Activated T-cell treated with anti-CD3 and anti-CD28 coated beads for 48 hours (primary cell): ENCODE measurements at places on chromosomes 11 and 22.

- DNase-seq, result no peak
Measured at GRCh38 chr11:64023712-64024710, 11.7 kb upstream of the FLRT1 start.

GRCh38 chr11:122617297-122617696, 38.2 kb upstream of the UBASH3B start:
- no peak for DNase-seq

GRCh38 chr11:114942207-114942606, 263.9 kb downstream of the NXPE2 start:
- no peak for DNase-seq

GRCh38 chr11:120061761-120062560, 76.0 kb downstream of the TRIM29 start:
- no peak for DNase-seq

GRCh38 chr11:17699147-17700114, 19.9 kb upstream of the MYOD1 start:
- DNase-seq, result no peak

DNA sequence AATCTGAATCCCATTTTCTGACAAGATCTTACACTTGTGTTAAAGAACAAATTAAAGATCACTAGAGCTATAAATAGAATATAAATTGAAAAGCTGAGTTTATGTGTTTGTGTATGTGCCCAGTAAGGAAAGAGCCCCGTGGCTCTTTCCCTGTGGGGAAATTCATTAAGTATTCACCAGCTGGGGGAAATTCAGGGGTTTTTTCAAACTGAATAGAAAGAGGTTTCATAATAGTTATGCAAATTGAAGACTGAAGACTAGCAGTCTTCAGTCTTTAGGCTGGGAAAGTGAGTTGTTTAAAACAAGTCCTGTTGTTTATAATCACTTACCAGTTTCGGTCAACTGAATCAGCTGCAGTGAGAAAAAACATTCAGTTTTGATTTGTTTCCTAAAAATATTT, 11.3 kb upstream of the MS4A7 start:
- no peak for DNase-seq

DNA sequence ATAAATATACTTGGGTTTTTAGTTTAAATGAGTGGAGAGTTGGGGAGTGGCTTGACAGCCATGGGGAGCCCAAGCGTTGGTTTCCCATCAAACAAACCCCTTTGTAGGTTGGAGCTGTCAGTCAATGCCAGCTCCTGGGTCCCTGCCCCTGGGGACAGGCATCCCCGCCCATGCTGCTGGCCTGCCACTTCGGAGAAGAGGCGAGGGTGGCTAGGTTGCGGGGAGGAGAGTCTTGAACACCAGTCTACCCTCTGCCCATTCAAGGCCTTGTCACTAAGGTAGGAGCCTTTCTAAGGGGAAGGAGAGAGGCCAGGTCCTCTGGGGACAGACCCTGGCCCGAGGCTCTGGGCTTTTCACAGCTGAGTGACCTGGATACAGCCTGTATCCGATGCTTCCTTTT, 211.9 kb upstream of the CADM1 start:
- no peak for DNase-seq

DNA sequence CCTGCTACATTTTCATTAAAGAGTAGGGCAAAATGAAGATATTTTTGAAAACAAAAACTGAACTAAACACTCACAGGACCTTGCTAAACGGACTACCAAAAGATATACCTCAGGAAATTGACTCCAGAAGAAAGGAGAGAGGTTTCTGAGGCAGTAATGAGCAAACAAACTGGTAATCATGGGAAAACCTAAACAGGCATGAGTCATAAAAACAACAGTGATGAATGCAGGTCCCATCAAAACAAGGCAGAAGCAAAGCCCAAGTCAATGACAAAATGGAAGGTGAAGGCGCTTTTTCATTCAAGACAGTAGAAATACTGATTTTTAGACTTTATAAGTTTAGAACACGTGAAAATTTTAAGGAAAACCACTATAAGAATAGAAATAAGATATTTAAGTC, 104.5 kb downstream of the EFCAB6 start:
- DNase-seq, result no peak

GRCh38 chr11:57387289-57388030, 3.0 kb downstream of the PRG2 start:
- no peak for DNase-seq

DNA sequence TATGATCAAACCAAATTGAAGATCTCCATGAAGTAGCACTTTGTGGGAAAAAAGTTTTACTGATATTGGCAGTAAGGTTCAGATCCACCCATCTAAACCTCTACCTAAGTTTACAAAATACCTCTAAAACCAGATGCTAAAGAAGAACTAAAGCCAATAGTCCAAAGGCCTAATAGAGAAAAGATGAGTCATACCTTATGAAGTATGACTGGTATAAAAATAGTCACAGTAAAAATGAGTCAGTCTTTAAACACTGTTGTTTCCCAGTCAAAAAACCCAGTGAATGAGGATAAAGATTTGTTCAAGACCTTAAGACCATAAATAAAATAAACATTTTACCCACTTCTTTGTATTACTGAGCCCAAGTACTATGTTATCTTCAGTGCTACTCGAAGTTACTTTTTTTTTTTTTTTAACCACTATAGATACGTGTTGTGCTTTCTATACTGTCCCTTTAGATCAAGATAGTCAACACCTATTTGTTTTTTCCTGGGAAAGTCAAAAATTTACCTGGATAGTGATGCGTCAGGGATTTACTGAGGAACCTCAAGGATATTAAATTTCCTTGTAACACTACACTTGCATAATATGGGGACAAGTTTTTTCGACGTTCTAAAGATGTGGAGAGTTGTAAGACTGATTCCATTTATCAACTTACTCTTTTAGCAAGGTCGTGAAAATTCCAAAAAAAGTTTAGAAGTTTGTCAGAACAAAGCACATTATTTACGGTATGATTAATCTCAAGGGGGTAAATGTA, 87.3 kb downstream of the CCDC73 start:
- no peak for DNase-seq

DNA sequence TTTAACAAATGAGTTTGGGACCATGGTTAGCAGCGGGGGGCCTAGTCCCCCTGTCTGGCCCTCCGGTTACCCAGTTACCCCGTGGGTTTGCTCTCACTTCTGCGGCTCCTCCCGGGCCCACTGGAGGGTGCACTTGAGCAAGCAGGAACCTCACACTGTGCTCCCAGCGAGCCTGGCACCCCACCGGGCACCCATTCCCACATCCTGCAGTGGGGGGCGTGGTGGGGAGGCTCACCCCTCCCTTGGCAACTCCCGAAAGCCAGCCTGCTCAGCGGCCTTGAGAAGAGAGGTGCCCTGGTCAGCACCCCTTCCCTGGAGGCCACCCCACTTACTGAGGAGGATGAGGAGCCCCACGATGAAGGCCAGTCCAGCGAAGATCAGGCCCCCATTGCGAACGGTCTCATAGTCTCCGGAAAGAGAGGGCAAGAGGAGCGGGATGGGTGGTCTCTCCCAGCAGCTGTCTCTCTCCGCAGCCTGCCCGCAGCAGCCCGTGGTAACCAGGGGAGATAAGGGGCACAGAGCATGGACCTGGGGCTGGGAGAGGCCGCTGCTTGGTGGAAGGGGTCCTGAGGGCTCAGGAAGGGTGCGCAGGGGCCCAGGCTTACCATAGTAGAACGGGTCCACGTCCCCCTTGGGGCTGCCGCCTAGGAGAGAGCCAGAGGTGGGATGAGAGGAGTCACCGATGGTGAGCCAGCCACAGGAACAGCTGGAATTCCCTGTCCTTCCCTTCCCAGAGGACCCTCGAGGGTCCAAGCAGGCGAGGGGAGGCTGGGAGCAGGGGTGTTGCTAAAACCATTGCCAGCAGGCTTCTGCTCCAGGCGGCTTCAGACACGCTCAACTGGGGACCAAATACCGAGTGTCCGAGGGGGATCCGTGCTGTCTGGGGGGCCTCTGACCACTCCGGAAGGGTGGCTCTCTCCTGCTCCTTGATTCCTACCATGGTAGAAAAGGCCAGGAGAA, 2.2 kb downstream of the FXYD2 start:
- peak; percentile 57 for DNase-seq

DNA sequence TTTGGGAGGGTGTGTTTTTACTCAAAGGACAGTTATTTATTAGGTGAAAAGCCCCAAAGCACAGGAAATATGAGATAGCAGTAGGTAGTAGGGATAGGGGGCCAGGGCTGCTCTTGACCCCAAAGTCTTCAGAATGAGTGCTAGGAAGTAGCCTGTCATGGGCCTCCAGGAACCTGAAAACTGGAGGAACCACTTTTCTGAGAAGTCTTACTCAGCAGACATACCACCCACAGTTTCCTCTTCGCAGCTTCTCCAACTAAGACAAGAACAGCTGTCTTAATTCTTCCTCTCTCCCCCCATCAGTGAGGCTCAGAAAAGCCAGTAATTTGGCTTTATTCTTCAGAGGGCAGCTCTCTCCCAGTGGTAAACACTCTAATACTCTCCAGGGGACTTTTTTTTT, 84.0 kb upstream of the CTSC start:
- peak; percentile 25 for DNase-seq

- no peak for DNase-seq
Measured at GRCh38 chr11:116698080-116698479, 74.7 kb downstream of the BUD13 start.

DNA sequence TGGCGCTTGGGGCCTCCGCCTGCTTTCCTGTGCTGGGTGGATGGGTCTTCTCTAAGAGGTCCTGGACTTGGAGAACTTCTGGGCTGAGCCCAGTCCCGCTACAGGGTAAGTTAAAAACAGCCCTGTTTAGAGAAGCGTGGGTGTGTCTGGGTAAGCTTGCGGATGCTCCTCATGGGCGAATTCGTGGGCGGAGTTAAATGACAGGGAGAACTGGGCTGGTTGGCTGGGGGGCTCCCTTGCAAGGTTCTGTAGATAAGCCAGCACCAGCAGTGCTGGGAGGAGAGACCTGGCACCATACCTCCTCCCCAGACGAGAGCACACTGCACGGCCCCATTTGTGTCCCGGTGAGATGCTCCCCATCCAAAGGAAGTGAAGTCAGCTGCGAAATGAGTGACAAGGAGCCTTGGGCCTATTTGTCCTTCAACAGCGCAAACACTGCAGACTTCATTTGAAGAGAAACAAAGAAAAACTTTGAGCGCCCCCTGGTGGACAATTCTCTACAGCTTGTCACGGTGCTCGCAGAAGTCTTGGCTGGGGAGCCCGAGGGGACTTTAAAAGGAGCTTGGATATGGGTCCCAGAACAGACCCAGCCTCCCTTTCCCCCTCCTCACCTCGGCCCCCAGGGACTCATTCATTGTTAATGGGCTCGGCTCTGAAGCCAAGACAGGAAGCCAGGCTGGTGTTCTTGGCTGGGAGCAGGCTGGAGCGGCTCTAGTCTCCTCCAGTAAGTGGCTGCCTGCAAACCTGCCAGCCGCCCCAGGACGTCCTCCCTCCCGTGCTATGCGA, 39.5 kb downstream of the TP53I11 start:
- DNase-seq, result peak; percentile 69

DNA sequence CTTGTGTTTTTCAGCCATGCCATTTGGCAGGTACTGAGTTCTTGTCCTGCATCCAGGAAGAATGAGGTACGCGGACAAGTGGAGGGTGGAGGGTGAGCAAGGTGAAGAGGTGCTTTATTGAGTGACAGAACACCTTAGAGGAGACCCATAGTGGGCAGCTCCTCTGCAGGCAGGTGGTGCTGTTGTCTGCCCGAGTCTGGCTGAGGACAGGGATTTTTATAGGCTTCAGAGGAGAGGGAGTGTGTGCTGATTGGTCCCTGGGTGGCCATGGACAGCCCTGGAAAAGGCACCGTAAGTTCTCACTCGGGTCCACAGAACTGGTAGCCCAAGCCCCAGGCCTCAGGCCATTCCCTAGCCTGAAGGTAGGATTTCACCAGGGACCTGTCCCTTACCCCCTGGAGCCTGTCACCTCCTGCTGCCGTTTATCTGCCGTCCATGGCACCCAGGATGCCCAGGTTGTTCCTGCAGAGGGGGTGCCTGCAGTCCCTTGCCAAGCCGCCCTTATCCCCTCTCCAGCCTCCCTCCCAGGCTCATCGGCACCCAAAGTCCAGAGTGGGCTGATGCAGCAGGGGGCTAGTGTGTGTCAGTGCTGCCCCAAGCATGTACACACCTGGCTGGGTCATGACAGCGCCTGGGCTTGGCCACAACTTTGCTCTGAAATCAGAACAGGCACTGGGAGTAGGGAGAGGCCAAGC, 213.6 kb downstream of the LRRC4C start:
- DNase-seq, result no peak

DNA sequence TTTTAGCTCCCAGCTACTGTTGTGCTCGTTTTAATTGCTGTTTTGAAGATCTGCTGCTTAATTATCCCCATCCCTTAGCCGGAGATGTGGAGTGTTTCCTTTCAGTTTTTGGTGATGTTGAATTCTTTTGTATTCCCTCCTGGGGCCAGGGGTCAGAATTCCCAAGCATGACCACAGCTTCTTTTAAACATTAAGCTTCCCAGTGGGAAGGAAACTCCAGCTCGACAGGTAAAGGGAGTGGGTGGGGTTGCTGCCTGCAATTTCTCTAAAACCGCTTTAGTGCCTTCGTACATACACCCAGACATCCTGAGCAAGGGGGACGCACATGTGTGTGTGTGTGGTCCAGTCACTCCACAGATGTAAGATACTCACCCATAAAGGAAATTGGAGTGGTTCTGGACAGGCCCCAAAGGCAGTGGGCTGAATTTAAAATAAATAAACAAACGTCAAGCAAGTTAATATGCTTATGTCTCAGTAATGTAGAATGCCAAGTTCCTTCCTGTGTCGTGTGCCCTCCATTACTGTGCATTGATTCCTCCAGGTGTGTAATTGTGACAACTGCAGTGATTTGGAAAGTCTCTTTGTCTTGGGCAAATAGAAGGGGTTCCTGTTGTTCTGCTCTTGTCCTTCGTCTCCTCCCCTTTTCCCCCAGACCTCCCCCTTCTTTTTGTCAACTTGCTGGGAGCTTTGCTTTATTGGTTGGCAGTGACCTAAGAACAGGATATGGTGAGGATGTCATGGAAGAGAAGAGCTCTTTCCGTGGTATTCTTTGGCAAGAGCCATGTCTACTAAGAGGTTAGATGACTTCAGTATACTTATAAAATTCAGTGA, 19.2 kb upstream of the ADSL start:
- no peak for DNase-seq

DNA sequence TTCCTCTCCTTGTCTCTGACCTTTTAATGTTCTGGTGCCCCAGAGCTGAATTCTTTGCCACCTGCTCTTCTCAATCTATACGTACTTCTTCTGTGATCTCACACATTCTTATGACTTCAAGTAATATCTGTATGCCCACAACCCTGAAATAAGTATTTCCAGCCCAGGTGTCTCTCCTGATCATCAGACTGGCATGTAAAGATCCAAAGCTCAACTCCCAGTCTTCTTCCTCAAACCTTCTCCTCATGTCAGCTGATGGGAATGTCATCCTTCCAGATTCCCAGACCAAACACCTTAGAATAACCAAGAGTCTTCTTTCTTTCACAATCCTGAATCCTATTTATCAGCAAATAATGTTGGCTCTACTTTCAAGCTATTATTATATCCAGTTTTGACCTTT, 9.3 kb downstream of the MS4A3 start:
- DNase-seq, result no peak

- DNase-seq, result no peak
Measured at GRCh38 chr22:50676661-50677492, 4.3 kb downstream of the SHANK3 start.

- no peak for DNase-seq
Measured at GRCh38 chr11:106473089-106473722, 395.7 kb downstream of the AASDHPPT start.

- peak; percentile 71 for DNase-seq
Measured at GRCh38 chr22:38467904-38468442, at the start of gene KDELR3. TSS of gene KDELR3 (plus strand) at chr22:38468096. CDS start at chr22:38468234, 138 bp downstream.

- DNase-seq, result no peak
Measured at GRCh38 chr11:75809991-75810390, 5.0 kb upstream of the UVRAG start.

- no peak for DNase-seq
Measured at GRCh38 chr11:107293677-107294344, 163.8 kb downstream of the CWF19L2 start.

- no peak for DNase-seq
Measured at GRCh38 chr11:116928845-116929244, 91.4 kb upstream of the APOA1 start.
